ENCODE measurements at places on chromosomes 5 and 9.
A peak's percentile ranks its signal among the peaks of the same experiment; 100 is the strongest.

DNA sequence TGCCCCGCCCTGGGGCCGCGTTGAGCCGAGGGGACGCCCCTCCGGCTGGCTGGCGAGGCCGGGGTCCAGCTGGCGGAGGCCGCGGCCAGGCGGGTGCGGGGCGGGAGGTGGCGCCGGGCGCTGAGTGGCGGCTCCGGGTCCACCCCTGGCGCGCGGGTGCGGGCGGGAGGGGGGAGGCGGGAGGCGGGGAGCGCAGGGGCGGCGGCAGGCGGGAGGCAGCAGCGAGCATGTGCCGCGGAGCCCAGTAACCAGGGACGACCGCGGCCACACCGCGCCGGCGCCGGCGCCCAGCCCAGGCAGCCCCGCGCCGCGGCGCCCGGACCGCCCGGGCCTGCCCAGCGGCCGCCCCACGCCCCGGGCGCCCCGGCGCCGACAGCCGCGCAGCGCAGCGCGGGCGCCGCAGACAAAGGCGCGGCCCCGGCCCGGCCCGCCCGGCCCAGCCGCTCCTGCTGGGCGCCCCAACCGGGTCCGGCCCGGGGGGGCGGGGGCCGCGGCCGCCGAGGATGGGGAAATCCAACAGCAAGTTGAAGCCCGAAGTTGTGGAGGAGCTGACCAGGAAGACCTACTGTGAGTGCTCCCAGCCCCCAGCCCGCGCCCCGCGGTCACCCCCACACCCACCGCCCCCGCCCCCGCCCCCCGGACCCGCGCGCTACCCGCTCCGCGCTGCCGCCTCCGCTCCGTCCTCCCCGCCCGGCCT, at the start of gene NCS1:
TSS of gene NCS1 (plus strand) at position 244 of the 697 bp plus-strand sequence. CDS start at position 504, 260 bp downstream.
- peak; percentile 64 for DNase-seq

DNA sequence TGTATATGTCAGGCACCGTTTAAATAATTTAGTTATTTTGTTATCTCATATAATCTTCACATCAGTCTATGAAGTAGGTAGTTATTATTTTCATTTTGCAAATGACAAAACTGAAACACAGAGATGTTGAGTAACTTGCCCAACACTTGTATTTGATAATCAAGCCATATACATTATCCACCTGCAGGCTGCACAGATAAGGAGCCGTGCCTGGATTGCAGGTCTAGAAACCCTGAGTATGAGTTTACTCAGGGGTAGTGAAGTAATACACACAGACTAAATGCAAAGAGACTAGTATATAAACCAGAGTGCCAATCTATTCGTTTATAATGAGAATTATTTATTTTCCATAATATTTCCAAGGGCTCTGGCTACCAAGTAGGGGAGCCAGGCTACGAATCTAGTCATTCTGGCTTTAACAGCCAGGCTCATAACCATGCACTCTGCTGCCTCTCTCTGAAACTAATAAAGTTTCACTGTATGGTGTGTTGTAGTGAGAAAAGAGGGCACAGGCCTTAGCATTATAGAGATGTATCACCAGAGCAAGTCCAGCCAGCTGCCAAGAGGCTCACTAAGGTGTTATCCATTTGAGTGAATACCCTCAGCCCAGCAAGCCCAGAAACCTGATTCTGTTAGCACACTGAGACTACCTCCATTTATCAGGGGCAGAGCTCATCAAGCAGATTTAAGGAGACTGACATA, 4.5 kb downstream of the HEMGN start:
- DNase-seq: no peak

GRCh38 chr5:1445689-1446601, 705 bp upstream of the SLC6A3 start:
- DNase-seq: no peak

GRCh38 chr5:32314658-32315057, 1.9 kb upstream of the MTMR12 start:
- DNase-seq: no peak

GRCh38 chr5:15844253-15844652, 335.3 kb downstream of the MARCHF11 start:
- DNase-seq: no peak

DNA sequence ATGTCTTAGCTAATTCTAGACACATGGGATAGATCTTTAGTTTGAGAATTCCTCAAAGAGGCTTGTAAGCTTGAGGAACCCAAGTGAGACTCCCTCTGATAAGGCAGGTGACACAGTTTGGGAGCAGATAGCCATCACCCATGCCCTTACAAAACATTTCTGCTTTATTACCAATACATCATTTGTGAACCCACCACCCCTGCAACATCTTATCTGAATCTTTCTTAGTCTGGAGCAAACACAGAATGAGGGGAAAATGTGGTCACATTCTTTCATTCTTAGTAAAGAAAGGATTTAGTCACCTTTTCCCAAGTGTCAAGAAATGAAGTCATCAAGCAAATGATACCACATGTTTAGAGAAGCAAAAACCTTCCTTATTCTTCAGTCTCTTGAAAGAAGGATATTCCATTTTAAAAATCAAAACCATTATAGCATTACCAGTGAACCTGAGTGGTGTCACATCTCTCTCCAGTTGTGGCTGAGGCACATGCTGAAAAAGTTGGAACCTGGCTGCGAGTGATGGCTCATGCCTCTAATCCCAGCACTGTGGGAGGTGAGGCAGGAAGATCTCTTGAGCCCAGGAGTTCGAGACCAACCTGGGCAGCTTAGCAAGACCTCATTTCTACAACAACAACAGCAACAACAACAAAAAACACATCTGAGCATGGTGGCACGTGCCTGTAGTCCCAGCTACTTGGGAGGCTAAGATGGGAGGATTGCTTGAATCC, 65.9 kb downstream of the PRKACG start:
- peak; percentile 29 for DNase-seq

DNA sequence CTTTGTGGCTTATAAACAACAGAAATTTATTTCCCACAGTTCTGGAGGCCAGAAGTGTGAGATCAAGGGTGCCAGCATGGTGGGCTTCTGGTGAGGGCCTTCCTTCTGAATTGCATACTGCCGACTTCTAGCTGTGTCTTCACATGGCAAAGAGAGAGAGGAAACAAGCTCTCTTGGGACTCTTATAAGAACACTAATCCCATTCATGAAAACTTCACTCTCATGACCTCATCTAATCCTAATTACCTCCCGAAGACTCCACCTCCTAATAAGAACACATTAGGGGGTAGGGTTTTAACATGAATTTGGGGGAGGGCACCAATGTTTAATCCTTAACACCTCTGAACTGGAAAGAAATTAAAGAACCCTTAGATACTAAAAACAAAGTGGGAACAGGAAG, 75.9 kb upstream of the MINAR2 start:
- no peak for DNase-seq

DNA sequence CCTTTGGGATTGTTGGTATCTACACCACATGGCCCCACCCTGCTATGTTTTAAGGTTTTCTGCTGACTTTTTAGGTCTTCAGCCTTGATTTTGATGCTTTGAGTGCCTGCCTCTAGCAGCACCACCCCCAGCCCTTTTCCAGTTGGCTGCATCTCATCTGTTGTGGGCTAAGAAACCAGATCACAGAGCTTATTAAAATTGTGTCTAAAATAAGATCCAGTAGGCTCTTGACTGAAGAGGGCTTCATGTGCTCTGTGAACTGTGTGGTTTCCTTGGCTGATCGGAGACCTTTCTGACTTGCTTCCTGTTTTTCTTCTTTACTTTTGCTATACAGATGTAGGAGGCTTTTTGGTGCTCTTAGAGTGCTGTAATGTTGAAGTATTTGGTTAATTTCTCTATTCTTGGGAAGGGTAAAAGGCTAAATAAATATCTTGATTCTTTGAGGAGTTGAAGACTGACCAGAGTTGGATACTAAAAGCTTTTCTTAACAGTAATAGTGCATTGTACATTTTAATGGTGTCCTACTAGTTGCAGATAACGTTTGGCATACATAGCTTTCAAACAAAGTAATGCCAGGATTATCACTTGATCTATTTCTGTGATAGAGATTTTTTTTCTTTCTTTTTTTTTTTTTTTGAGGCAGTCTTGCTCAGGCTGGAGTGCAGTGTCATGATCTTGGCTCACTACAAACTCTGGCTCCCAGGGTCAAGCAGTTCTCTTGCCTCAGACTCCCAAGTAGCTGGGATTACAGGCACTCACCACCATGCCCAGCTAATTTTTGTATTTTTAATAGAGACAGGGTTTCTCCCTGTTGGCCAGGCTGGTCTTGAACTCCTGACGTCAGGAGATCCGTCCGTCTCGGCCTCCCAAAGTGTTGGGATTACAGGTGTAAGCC, 4.5 kb downstream of the UBE2D2 start:
- peak; percentile 26 for DNase-seq

- no peak for DNase-seq
Measured at GRCh38 chr9:426976-427375, 212.3 kb downstream of the DOCK8 start.
